Stimulated activated CD4-positive, alpha-beta T cell treated with anti-CD3 and anti-CD28 coated beads, Interleukin-1b, Interleukin-23, amount 100 ng/mL, for 24 hours (primary cell): ENCODE measurements at places on chromosomes 5 and 9.

- DNase-seq: no peak
Measured at GRCh38 chr5:113660206-113660605, 146.7 kb downstream of the YTHDC2 start.

GRCh38 chr5:111229871-111230810 lies 6.0 kb downstream of the CAMK4 start:
- DNase-seq: no peak

- no peak for DNase-seq
Measured at GRCh38 chr9:129746092-129746777, 6.6 kb downstream of the PTGES start.

DNA sequence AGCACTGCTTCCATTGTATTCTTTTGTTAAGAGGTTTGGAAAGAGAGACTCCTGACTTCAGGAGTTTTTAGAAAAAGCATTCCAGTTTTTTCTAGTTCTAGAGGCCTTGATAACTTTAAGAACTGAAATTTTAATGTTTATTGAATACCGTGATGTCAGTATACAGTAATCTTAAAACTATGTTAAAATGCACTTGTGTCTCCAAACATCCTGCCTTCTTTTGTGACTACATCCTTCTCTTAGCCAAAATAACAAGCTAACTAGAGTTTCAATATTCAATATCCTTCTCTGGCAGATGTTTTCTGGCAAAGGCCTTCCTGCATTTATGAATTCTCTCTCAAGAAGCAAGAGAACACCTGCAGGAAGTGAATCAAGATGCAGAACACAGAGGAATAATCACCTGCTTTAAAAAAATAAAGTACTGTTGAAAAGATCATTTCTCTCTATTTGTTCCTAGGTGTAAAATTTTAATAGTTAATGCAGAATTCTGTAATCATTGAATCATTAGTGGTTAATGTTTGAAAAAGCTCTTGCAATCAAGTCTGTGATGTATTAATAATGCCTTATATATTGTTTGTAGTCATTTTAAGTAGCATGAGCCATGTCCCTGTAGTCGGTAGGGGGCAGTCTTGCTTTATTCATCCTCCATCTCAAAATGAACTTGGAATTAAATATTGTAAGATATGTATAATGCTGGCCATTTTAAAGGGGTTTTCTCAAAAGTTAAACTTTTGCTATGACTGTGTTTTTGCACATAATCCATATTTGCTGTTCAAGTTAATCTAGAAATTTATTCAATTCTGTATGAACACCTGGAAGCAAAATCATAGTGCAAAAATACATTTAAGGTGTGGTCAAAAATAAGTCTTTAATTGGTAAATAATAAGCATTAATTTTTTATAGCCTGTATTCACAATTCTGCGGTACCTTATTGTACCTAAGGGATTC lies 43.1 kb downstream of the NDFIP1 start:
- DNase-seq: peak; percentile 29

- no peak for DNase-seq
Measured at GRCh38 chr5:76310208-76310607, 92.9 kb upstream of the IQGAP2 start.

- DNase-seq: no peak
Measured at GRCh38 chr9:7976856-7977255, 177.3 kb upstream of the DMAC1 start.

DNA sequence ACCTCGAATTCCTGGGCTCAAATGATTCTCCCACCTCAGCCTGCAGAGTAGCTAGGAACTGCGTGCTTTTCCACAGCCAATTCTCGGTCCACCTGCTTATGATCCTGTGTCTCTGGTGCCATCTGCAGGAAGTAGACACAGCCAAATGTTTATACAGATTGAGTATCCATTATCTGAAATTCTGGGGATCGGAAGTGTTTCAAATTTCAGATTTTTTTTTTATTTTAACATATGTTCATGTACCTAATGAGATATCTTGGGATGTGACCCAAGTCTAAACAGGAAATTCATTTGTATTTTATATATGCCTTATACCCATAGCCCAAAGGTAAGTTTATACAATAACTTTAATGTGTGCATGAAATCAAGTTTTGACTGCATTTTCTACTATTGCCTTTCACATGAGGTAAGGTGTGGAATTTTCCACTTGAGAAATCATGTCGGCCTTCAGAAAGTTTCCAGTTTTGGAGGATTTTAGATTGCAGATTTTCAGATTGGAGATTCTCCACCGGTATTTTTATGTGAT lies 89.5 kb downstream of the ESM1 start:
- DNase-seq: no peak

DNA sequence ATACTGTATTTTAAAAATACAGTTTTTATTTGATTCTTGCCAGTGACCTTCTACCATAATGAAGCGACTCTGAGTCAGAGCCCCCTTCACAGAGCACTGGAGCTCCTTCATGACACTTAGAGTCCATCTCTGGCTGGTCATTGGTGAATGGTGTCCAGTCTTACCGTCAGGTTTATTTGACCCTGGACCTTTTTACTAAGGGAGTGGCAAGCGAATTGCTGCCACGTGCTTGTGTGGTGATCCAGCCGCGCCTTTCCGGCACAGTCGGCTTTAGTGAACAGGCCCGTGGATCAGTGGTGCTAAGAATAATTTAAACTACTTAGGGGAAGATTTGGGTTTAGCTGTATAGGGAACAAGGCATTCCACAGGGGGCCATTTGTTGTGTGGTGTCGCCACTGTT lies 48.5 kb downstream of the PRRC2B start:
- no peak for DNase-seq

DNA sequence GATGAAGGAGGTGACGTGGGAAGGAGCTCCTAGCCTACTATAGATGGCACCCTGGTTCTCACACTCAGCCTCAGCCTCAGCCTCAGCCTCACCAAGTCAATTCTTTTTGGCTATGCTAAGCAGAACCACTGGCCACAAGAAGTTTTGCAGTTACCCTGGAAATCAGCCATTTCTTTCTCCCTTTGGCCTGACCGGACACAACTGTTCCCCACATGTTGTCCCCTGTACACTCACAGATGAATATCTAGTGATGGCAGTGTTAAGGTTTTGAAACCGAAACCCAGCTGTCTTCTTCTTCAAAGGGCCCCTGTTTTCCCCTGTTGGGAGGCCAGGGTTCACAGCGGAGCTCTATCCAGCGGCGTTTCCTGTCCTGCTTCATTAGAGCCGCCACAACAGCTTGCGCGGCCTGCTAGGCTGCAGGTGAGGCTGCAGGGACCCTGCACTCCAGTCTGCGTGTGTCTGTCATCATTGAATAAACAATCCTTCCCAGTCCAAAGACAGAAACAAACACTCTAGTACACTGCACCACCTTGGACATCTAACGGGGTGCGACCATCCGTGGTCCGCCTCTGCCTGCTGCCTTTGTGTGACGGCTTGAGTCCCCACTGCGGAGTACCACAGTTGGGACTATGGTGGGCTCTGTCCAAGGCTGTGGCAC lies 250.5 kb downstream of the DENND1A start:
- DNase-seq: no peak

DNA sequence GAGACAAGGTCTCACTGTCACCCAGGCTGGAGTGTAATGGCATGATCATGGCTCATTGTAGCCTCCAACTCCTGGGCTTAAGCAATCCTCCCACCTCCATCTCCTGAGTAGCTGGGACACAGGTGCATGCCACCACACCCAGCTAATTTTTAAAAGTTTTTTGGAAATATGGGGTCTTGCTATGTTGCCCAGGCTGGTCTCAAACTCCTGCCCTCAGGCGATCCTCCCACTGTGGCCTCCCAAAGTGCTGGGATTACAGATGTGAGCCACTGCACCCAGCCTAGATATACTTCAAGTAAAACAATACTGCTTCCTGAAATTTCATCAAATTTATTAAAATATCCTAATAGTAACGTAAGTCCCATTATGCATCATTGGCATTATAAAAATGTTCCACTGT lies 33.4 kb downstream of the STARD4 start:
- no peak for DNase-seq

DNA sequence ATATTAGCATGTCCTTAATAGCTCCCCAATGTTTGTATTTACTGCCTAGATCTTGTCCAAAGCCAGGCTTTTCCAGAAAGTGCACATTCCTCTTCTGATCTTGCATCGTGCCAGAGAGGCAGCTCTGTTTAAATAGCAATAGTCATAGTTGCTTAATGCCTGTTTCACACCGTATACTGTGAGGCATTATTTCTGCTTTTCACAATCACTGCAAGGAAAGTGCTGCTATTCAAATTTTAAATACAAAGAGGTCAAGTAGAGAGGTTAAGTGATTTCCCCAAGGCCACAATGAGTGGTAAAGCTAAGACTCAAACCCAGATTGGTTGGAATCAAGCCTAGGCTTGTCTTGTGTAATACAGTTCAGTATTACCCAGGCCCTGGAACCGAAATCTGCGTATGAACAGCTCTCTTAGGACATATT lies 153.6 kb downstream of the SNX18 start:
- DNase-seq: no peak

DNA sequence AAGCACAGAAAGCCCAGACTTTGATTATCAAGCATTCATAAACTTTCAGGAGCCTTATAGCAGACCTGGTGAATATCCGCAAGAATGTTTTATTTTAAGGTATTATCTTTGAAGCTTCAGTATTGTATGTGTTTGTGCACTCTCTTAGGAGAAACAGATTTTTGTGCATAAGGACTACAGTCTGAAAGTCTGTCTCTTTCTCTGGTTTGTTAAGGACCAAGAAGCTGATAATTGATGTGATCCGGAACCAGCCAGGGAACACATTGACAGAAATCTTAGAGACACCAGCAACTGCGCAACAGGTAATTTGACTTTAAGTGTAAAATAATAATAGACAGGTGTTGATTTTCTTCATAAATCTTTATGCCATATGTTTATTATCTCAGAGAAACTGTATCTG lies 22.8 kb upstream of the F2R start:
- DNase-seq: no peak

DNA sequence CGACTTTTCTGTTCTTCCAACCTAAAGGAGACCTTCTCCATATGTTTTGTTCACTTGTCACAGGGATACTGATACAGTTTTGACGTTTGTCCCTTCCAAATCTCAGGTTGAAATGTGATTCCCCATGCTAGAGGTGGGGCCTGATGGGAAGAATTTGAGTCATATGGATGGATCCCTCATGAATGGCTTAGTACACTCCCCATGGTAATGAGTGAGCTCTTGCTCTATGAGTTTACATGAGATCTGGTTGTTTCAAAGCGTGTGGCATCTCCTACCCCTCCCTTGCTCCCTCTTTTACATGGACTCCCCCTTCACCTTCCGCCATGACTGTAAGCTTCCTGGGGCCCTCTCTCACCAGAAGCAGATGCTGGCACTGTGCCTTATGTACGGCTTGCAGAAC lies 6.9 kb downstream of the PIP5K1B start:
- no peak for DNase-seq

- DNase-seq: no peak
Measured at GRCh38 chr5:57184322-57184721, 10.5 kb downstream of the GPBP1 start.

DNA sequence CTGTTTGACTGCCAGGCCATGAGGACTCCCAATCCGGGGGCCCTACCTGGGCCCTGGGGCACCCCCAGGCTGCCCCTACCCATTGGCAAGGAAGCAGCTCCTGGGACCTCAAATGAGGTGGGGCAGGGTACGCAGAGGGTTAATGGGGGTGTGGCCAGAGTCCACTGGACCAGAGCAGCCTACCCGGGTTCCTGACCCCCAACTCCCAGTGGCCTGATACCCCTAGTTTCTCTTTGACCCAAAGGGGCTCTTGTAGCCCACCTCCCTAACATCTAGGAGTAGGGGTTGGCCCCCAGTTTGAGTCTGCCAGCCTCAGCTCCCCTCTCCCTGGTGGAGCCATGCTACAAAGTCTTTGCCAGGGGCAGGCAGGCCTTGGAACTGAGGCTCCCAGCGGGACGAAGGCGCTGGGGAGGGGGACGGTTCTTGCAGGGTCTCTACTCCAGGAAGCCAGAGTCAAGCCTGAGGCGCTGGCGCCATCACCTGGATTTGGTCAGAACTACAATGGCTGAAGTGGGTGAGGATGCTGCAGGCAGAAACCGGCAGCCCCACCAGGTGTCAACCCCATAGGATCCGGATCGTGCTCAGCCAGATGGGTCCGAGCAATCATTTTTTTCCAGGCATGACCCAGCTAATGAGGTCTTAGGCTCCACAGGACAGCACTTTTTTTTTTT lies 8.4 kb upstream of the CERCAM start:
- DNase-seq: peak; percentile 27
